Right hindlimb (tissue), 1 donor: ENCODE measurements at places on chromosomes 11 and 22.

- DNase-seq = no peak
These were observed 60.0 kb downstream of the FAM181B start for GRCh38 chr11:82673631-82674030.

GRCh38 chr22:46746620-46747019 is 8.6 kb upstream of the CERK start:
- DNase-seq = peak; percentile 9

DNA sequence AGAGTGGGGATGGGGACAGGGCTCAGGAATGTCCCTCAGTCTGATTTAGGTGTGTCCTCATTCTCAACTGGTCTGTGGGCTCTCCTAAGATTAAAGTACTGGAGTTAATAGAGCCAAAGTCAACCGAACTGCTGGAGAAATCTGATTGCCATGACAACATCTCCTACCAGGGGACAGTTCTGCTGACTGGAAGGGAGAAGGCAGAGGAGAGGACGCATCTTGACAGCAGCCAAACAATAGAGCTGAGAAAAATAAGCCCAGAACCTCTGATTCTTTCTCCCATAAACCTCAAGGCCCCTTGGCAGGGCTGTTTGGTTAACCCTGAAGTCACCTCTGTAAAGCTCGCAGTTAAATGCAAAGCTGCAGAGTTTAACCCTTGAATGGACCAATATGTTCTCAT is 2.8 kb downstream of the KCTD14 start:
- peak; percentile 35 for DNase-seq

DNA sequence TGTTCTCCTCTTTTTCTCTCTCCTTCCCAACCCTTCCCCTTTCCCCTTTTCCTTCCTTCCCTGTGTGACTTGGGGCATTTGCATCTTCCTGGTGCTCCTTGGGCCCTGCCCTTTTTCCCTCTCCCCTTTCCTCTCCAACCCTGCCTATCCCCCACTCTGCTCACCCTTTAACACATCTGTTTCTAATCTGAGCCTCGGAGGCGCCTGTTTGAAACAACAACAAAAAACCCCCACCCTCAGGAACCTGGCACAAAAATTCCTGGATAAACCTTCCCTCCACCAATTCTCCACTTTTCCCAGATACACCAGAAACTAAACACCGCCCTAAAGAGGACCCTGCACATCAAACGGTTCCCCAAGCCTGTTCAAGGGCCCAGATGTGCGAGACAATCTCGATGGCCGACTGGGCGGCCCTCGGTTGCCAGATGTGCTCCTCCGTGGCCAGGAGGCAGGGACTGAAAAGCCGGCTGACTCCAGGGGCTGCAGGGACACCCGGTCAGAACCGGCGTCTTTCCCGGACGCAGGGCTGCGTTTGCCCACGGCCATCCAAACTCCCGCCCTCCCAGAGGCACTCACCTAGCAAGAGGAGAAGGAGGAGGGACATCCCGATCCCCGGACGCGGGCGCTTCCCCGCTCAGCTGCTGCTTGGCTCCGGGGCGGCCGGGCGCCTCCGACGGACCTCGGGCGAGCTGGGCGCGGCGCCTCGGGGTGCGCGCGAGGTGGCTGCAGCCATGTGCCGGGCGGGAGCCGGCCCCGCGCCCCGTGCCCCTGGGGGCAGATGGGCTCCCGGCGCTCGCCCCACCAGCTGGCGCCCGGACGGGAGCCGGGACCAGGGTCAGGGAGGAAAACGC is 486 bp downstream of the CLMP start:
- DNase-seq = peak; percentile 68

DNA sequence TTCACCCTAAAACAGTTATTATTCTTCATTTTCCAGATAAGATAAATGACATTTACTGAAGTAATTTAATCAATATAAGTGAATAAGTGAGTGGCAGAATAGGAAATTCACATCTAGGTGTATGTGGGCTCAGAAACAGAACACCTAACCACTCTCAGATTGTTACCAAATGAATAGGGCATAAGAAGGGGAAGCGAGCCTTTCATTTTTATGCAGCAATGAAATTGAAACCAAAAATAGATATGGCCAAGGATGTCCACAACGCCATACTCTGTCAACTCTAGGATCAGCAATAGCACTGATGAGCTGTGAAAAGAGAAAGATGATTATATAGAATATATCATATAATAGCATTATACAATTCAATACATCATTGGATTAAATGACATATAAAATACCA is 398.1 kb upstream of the API5 start:
- DNase-seq = no peak

DNA sequence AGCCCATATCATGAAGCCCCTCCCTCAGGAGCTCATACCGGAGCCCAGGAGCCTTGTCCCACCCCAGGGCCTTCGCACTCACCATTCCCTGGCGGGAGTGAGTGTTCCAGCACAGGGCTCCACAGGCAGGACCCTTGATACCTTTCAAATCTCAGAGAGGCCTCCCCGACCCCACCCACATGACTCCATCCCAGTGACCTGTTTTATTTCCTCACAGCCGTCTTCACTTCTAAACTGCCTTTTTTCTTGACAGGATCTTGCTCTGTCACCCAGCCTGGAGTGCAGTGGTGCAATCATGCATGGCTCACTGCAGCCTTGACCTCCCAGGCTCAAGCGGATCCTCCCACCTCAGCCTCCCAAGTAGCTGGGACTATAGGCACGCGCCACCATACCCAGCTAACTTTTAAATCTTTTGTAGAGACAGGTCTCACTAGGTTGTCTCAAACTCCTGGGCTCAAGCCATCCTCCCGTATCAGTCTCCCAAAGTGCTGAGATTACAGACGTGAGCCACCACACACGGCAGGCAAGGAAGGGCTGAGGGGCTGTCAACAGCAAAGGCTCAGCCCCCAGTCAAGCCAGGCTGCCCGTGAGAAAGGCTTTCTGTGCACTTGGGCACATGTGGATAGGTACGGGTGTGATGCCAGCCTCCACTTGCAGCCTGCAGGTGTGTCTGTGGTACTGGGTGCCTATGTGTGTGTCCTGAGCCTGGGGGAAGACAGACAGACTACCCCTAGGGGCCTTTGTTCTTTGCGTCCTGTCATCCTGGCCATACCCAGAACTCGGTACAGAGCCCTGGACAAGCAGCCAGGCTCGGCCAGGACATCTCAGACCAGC is 9.3 kb downstream of the RPL3 start:
- DNase-seq = no peak

- DNase-seq = no peak
These were observed 1.2 kb downstream of the OR6X1 start for GRCh38 chr11:123753110-123753509.

DNA sequence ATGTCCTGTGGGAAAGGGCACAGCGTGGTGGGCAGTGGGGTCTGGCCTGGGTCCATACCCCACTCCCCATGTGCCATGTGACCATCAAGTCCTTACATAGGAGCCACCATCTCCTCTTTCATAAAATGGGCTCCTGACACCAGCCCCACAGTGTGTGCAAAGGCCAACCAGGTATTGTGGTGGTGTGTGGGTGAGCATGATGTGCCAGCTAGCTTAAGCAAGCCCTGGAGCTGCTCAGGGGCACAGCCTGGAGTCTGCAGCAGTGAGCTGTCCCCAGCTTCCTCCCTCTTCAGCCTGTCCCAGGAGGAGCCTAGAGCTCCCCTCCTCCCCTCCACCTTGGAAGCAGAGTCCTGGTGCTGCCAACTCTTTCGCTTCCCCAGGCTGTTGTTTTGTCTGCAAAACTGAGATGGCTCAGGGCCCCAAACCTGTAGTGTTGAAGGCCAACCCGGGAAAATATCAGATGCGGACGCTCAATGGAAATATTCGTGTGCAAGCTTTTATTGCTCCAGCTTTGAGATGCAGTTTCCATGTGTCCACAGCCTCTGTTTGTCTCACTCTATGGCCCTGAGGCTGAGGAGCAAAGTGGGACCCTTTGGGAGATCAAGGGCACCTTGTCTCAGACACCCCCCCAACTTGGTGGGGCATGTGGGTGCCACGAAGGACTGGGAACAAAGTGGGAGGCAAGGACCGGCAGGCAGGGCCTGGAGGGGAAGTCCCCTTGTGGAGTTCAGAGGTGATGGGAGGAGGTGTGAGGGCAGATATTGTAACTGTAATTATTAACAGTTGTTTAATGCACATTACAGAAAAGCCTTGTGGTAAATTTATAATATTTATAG is 92.6 kb downstream of the CTTN start:
- DNase-seq = no peak

- DNase-seq = no peak
These were observed 20.5 kb downstream of the LRRC55 start for GRCh38 chr11:57202281-57202680.

GRCh38 chr11:20315800-20316199 is 47.7 kb upstream of the HTATIP2 start:
- DNase-seq = no peak

GRCh38 chr11:16942342-16942741 is 71.9 kb downstream of the PLEKHA7 start:
- no peak for DNase-seq

DNA sequence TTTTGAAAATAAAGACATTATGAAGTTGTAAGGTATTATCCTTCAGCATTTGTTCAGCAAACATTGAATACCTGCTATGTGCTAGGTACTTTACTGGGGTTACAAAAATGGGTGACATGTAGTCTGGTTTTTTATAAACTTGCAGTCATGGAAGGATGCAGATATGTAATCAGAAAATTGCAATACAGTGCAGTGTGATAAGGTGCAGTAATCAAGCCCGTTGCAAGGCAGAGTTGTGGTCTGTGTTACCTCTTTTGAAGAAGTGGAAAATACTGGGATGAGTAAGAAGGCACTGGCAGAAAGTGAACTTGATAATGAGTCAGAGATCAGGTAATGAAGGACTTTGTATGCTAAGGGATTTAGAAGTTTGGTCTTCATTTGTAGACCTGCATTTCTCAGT is 8.1 kb downstream of the FBXO7 start:
- no peak for DNase-seq

DNA sequence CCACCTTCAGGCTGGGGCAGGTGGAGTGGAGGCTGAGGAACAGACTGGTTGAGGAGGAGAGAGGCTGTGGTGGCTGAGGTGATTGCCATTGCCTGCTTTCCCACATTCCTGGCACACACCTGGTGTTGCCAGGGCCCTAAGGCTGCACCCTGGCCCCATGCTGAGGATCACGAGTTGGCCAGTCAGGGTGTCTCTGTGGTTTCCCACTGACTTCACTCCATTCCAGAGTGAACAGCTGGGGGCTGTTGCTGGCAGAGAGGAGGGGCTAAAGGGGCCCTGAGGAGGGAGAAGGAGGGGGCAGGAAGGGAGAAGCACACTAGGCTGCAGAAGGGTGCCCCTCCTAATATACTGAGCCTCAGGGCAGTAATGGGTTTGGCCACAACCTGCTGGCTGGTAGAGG is 1.8 kb downstream of the TMEM86A start:
- no peak for DNase-seq

- DNase-seq = peak; percentile 16
These were observed 106.0 kb downstream of the TRIM29 start for GRCh38 chr11:120031612-120032600.

DNA sequence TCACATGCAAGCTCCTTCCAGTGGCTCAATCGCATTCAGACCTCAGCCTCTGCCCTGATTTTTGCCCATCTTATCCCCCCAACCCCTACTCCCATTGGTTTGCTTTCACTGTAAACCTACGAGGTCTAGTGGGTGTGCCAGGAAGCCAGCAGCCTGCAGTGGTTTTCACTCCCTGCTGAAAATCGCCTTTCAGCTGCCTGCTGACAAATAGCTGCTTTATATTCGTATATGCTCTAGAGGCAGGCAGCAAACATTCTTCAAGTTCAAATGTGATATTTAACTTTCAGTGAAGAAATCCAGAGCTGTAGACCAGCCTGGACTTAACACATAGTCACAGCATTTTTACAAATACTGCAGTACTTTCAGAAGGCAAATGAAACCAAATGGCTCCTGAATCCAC is 92.8 kb upstream of the APOA1 start:
- DNase-seq = peak; percentile 70

- peak; percentile 34 for DNase-seq
These were observed 64.7 kb downstream of the KCNQ1 start for GRCh38 chr11:2509481-2510001.

DNA sequence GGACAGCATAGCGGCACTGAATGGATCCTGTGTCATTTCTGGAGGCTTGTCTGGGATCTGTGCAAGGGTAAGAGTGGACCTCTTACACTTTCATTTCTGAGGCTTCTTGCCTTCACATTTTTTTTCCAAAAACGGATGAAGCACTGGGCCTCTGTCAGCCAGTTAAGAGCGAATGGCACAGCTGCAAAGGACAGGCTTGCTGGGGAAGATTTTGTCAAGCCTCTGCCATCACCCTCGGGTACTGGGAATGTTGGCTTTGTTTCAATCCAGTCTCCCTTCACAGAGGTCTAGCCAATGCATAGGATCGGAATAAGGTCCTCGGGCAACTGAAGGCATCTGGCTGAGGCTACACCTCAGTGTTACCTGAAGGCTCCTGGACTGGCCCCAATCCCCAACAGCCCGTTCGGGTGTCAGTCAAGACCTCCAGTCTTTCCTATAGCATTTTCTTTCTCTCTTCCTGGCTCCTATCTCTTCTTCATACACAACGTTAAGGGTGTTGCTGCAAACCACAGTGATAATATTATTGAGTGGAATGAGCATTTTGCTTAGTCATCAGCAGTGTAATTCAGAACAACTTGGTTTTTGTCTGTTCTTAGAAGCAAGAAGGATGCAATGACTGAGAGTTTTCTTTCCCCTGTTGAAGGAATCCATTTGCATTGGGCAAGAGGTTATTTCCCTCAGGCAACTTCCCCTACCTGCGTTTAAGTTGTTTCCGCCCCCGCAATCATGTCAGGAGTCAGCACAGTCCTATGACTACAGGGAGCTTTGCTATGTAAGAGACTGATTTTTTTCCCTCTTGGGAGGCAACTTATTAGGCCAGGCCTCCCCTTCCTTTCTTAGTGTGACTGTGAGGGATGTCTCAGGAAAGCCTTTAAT is 22.8 kb downstream of the NPAT start:
- no peak for DNase-seq

DNA sequence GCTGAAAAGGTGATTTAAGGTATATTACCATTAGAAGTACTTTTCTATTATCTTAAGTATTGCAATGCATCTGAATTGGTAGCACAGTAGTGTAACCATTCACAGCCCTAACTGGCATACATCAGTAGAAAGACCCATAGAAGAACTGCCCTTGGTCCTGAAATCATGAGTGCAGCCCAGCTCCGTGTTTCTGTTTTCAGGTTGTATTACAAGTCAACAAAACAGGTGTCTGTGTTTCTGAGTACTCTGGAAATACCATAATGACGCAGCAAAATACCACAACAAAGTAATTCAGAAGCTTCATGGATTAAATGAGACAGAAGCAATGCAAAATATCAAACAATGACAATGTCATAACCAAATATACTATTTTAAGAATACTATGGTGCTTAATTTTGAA is 226.3 kb downstream of the OPCML start:
- DNase-seq = no peak

DNA sequence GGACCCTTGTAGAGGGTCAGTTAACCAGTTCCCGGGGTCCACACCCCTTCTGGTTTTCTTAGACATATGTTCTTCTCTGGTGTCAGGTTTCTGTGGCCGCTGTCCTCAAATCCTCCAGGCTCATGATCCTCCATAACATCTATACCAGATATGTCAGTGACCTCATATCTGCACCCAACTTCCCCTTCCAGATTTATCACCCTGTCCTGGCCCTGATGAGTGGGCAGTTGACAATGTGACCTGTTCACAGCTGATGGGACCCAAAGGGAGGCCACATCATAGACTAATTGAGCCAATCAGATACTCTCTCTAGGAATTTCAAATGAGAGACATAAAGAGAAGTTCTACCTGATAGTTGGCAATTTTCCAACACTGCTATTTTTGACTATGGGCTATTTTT is 5.1 kb downstream of the DKK3 start:
- DNase-seq = no peak
